Ovary (tissue), 10 donors: ENCODE measurements at places on chromosomes 2 and 18. TPM values are rescaled to one million over a fixed set of nuclear protein-coding genes. Genes with fewer than 3 reads are reported as not detected.

Gene ALPG
- not detected for total RNA-seq

Gene FHOD3
- total RNA-seq = 20.0 TPM

GRCh38 chr2:230668184-230668938, 44.3 kb upstream of the CAB39 start:
- no peak for DNase-seq
- no peaks in the 10 kb centered on the region for H3K4me1 ChIP-seq
- no peak overlapping the region for H3K27ac ChIP-seq
- no peaks in the 10 kb centered on the region for H3K27me3 ChIP-seq

DNA sequence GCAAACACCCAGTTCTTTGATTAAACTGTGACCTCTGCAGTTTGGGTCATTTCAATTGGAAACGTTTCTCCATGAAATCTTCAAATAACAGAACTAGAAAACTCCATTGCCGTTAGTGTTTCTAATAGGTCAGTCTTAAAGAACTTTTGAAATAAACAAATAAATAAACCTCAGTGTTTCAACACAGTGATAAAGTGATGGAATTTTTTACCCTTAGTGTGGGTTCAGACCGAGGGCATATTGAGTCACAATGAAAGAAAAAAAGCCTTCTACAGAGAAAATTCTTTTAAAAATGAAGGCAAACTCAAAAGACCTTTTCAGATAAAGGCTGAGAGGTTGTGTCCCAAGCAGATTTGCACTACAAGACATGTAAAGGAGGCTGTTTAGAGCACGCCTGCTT, 149.6 kb downstream of the NCKAP5 start:
- no peaks in the 10 kb centered on the region for H3K27me3 ChIP-seq
- H3K36me3 ChIP-seq = no peaks in the 10 kb centered on the region
- H3K4me1 ChIP-seq = peaks cover 5% of the 10 kb centered on the region
- no peak overlapping the region for H3K4me3 ChIP-seq
- no peak for DNase-seq

DNA sequence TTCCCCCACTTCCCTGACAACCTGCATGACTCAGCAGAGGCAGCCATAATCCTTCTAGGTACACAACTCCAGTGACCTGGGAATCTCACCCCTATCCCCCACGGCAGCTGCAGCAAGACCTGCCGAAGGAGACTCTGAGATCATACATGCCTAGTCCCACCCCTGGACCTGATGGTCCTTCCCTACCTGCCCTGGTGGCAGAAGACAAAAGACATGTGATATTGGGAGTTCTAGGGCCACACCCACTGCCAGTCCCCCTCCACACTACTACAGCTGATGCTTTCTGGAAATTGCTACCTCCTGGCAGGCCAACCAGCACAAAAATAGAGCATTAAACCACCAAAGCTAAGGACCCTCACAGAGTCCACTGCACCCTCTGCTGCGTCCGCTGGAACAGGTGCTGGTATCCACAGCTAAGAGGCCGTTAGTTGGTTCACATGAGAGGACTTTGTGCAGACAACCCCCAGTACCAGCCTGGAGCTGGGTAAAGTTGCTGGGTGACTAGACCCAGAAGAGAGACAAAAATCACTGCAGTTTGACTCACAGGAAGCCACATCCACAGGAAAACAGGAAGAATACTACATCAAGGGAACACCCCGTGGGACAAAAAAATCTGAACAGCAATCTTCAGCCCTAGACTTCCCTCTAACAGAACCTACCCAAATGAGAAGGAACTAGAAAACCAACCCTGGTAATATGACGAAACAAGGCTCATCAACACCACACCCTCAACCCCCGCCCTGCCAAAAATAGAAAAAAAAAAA, 12.5 kb downstream of the MARCO start:
- H3K4me3 ChIP-seq = no peak overlapping the region
- H3K36me3 ChIP-seq = no peaks in the 10 kb centered on the region
- no peak overlapping the region for H3K27ac ChIP-seq
- no peaks in the 10 kb centered on the region for H3K27me3 ChIP-seq
- no peak for DNase-seq

GRCh38 chr2:129443865-129444739, 535.4 kb upstream of the RAB6C start:
- no peaks in the 10 kb centered on the region for H3K27me3 ChIP-seq
- no peaks in the 10 kb centered on the region for H3K4me1 ChIP-seq
- H3K27ac ChIP-seq = no peak overlapping the region

- no peaks in the 10 kb centered on the region for H3K4me1 ChIP-seq
- no peak for DNase-seq
- no peaks in the 10 kb centered on the region for H3K36me3 ChIP-seq
- H3K4me3 ChIP-seq = no peak overlapping the region
- H3K27ac ChIP-seq = no peak overlapping the region
Measured at GRCh38 chr2:81481994-81482368, 1177.4 kb upstream of the LRRTM1 start.

GRCh38 chr18:66638856-66639629, 35.2 kb upstream of the CDH19 start:
- H3K4me3 ChIP-seq = no peak overlapping the region
- H3K27ac ChIP-seq = no peak overlapping the region
- no peaks in the 10 kb centered on the region for H3K27me3 ChIP-seq
- no peaks in the 10 kb centered on the region for H3K36me3 ChIP-seq
- DNase-seq = no peak

DNA sequence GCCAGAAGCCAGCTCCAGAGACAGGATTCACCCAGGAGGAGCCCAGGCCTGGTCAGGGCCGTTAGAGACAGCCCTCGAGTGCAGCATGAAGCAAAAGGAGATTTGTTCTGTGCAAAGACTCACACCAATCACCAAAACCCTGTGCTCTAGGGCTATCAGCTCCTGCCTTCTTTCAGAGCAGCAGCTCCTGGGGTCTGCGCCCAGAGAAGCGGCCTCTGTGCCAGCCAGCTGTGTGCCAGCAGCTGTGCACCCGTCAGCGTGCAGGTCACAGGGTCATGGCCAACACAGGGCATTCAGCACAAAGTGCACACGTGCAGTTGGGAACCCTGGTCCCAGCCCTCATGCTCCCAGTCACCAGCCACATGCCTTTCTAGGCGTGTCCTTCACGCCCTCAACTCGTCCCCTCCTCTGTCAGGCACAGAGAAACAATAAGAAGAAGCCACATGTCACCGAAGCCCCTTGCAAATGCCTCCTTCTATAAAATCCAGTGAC, 49.3 kb downstream of the ZNF516 start:
- no peak for DNase-seq
- H3K36me3 ChIP-seq = no peaks in the 10 kb centered on the region
- H3K4me1 ChIP-seq = peaks cover 28% of the 10 kb centered on the region
- no peaks in the 10 kb centered on the region for H3K27me3 ChIP-seq
- no peak overlapping the region for H3K27ac ChIP-seq
- no peak overlapping the region for H3K4me3 ChIP-seq

GRCh38 chr2:84904717-84905174, 710 bp upstream of the TMSB10 start:
- peaks cover 5% of the 10 kb centered on the region for H3K4me1 ChIP-seq
- H3K4me3 ChIP-seq = peak overlapping the region; percentile 78
- H3K27ac ChIP-seq = peak overlapping the region; percentile 87
- H3K27me3 ChIP-seq = no peaks in the 10 kb centered on the region
- no peaks in the 10 kb centered on the region for H3K36me3 ChIP-seq

DNA sequence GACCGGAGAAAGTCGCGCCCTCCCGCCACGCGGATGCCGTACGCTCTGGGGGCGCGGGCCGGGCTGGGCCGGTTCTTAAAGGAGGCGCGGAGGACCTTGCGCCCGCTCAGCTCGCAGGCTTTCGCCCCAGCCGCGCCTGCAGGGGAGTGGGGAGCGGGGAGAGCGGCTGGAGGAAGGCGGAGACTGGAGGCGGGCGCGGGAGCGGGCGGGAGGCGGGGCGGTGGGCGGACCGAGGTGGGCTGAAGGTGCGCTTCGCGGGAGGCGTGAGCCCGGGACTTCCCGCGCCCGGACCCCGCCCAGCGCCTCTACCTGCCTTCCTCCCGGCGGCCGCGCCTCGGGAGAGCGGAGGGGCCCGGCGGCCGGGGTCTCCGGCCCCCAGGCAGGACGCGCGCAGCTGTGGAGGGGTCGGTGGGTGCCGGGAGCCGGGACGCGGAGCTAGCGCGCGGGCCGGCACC, at the start of gene ADRA2B:
ADRA2B (minus strand) TSS at position 148 of the 455 bp plus-strand sequence. CDS start 422 bp downstream, outside the sequence.
- H3K36me3 ChIP-seq = no peaks in the 10 kb centered on the region
- peak; percentile 52 for DNase-seq
- no peak within 1 kb of the TSS for H3K27ac ChIP-seq
- H3K27me3 ChIP-seq = no peaks in the 10 kb centered on the region
- peak within 1 kb of the TSS; percentile 32 for H3K4me3 ChIP-seq

DNA sequence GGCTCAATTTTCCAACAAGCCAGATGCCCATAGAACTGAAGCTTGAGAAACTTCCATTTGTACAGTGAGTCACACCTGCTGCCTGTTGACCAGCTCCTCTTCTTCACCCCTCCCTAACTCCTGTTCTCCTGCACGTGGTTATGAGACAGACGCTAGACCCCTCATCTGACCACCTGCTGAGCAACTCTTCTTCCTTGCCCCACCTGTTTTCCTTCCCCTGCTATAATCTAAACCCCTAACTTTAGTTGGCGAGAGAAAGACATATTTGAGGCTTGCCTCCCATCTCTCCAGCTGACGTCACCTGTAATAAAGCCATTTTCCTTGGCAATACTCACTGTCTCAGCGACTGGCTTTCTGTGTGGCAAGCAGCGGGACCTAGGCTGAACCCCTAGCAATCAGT, 22.3 kb upstream of the ITM2C start:
- no peaks in the 10 kb centered on the region for H3K27me3 ChIP-seq
- H3K4me3 ChIP-seq = no peak overlapping the region
- H3K36me3 ChIP-seq = no peaks in the 10 kb centered on the region
- H3K27ac ChIP-seq = no peak overlapping the region
